AG09309 (cell line): ENCODE measurements at places on chromosomes 4 and X.

GRCh38 chr4:116020141-116020722 is 906.8 kb upstream of the NDST4 start:
- DNase-seq, result no peak

GRCh38 chr4:3436798-3437581 is 4.8 kb upstream of the HGFAC start:
- DNase-seq, result no peak

DNA sequence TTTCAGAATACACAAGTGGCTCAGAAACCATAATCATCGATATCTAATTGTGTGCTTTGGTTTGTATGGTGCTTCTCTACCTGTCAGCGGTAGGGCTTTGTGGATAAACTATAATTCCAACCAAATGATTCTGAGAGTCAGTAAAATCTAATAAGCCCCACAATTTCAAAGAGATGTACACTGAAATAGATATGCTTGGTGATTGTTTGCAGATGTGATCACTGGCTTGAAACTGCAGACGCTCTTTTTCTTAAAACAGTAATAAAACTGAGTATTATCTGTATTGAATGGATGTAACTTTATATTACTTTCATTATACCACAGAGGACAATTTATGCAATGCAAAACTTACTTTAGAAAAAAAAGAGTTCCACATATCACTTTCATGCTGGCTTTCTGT is 198.8 kb upstream of the ANXA10 start:
- no peak for DNase-seq

DNA sequence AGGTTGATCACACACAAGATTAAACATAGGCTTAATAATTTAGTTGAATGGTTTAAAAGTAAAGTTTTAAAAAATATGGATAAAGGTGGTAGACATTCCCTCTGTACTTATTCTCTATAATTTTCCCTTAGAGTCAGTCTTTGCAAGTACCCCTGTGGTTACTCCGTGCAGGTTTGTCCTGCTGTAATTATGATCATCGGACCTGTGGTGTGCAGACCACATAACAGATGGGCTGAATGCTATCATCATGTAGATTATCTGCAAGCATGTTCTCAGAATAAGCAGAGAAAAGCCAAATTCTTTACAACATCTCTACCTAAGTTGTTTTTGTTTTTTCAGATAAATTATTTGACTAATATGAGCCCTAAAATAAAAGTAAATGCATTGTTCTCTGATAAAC is 146.8 kb downstream of the FSTL5 start:
- no peak for DNase-seq

DNA sequence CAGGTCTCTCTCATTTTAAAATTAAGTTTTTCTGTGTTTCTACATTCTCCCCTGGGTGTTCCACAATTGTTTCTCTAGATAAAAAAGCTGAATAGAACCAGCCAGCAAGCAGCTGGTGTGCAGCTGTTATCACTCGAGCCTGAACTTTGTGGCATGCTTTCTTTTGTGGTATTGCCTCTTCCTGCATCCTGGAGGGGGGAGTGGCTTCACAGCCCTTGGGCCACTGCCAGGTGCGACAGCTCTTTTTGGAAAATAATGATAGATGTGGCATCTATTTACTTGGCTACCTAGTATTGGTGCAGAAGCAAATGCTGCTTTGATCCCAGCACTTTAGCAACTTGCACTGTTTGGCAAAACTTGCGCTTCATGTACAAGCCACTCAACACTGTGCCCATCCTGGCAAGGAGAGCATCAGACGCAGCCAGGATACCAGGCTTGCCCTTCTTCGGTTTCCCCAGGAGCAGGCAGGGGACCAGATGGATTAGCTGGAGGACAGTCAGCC is 69.4 kb downstream of the HMGB2 start:
- DNase-seq, result no peak
